ENCODE measurements at places on chromosomes 4 and X. TPM values are rescaled to one million over a fixed set of nuclear protein-coding genes. Genes with fewer than 3 reads are reported as not detected.

The MAGEA1 gene
- not detected for total RNA-seq

The TMEM150C gene
- 0.92 TPM for total RNA-seq

The NXF2B gene
- not detected for total RNA-seq

The LUZP4 gene
- total RNA-seq, result not detected

The RENBP gene
- total RNA-seq, result 11.2 TPM

The CENPI gene
- 2.2 TPM for total RNA-seq

The SSX3 gene
- not detected for total RNA-seq

All from thoracic aorta (tissue), 2 donors.